ENCODE measurements at places on chromosomes 5 and 9.

GRCh38 chr5:6759983-6760382, 46.8 kb downstream of the TENT4A start:
- DNase-seq, result no peak

- DNase-seq, result no peak
These were observed 122.0 kb downstream of the RGS3 start for GRCh38 chr9:113585555-113585954.

DNA sequence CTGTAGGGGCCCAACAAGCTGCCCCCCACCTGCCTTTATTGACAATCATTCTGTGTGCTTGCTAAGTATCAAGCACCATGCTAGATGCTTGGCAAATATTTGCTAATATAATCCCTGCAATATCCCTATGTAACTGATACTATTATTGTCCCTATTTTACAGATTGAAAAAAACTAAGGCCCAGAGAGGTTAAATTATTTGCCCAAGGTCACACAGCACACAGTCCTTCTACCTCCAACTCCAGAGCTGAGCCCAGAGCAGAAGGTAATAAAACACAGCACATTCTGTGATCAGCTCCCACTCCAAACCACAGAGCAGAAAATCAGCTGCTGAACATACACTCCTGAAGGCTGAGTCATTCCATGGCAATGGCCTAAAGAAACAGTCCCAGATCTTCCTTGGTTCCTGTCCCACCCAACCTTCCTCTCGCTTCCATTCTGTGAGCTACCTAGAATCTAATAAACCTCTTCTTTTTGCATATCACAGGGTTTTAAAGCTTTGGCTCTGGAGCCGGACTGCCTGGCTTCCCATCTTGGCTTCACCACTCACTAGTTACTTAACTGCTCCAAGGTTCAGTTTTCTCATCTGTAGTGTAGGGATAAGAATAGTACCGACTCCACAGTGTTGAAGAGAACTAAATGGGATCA, 66.7 kb upstream of the ADRA1B start:
- no peak for DNase-seq

DNA sequence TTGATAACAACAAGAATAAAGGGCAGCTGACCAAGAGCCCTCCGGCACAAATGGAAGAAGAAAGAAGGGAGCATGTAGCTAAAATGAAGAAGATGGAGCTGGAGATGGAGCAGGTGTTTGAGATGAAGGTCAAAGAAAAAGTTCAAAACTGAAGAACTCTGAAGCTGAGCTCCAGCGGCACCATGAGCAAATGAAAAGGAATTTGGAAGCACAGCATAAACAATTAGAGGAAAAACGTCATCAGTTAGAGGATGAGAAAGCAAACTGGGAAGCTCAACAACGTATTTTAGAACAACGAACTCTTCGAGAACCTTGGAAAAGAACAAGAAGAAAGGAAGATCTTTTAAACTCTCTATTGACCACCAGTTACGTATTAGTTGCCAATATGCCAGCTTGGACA, 100.9 kb downstream of the GABBR2 start:
- DNase-seq, result no peak

DNA sequence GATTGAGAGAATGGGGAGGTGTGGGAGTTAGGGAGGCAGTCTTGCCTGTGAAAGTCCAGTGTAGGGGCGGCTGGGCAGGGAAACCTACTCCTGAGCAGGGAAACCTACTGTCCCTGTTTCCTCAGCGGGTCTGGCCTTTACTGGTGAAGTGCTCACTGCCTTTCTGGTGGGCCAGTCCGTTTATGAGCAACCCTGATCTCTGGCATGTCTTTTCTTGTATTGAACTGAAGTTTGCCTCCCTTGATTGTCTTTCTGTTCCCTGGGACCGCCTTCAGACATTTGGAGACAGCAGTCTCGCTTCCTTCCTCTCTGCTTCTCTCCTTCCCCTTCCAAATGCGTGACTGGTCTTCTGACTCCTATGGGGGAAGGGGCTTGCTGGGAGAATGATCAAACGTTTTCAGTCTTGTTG, 2.9 kb downstream of the SNX18 start:
- no peak for DNase-seq

DNA sequence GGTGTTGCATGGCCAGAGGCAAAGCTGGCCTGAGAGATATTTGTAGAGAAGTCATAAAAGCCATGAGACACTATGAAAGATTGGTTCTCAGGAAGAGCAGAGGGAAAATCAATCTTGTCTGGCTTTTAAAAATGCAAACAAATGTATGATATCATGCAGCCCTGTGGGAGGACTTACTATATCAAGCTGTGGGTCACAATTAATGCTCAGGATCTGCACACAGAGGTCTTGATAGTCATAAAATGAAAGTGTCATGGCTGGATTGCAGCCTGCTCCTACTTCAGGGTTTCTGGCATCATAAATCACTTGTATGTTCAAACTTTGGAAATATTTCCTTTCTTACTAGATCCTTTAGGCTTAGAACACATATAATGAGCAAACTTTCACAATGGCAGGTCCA, 151.5 kb downstream of the SEMA6A start:
- DNase-seq, result no peak

- DNase-seq, result no peak
These were observed 758.5 kb upstream of the CTNND2 start for GRCh38 chr5:12662545-12663314.

DNA sequence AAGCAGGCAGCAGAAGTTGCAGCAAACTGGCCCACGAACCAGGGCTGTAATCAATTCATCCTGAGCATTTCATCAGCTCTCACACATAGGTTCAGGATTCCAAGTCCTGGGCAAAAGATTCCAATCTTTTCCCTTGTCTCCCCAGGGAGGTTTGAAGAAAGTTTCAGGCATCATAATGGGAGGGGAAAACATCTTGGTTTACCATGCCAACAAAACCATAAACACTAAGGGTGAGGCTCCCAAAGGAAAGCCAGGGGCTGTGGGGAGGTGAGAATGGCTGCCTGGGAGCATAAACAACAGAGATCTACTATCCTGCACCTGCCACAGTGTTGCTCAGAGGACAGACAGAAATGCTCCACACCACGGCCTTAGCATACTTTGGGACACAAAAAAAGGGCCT, 94.6 kb downstream of the SH3TC2 start:
- DNase-seq, result no peak

DNA sequence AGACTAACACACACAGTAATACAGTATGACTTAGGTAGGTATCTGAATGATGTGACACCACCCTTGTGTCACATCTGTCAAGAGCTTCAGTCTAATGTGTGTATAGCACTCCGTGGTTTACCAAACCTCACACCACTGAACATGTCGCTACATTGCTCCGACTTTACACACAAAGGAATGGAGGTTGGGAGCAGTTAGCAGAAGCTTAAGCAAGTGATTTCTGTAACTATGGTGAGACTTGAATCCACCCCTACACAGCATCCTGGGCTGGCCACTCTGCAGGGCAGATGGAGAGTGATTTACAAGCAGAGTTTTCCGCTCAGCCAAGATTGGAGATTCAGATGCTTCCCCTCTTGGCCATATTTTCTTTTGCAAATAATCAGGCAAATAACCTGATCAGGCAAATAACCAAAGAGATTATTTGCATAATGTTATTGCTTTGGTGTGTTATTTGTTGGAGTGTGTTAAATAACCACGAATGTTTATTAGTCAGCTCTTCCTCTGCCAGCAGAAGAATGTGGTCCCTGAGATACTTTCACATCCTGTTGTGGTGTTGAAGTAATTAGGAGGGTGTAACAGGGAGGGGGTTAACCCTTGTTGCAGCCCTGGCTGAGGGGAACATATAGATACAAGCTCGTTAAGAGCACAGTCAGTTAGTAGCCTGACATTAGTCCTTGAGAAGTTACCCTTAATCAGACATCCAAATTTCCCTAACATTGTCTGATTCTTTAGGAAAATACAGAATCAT, 92.8 kb downstream of the SNX18 start:
- peak; percentile 10 for DNase-seq

- DNase-seq, result no peak
These were observed 43.9 kb downstream of the SHB start for GRCh38 chr9:38025166-38025565.

DNA sequence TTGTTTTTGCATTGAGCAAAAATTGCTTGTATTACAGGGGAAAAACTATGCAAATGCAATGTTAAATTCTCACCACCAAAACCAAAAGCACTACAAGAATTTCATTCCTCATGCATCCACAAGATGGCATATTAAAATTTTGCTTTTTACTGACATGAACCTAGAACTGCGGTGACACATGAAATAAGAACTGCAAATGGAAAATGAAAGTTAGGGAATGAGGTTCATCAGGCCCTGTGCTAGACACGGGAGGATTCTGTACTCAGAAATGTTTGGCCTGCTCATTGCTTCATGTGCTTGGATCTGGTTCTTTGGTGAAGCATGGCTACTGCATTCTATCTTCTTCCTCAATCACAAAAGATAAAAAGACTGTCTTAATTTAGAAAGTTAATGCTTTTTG, 9.1 kb upstream of the RFK start:
- peak; percentile 34 for DNase-seq

DNA sequence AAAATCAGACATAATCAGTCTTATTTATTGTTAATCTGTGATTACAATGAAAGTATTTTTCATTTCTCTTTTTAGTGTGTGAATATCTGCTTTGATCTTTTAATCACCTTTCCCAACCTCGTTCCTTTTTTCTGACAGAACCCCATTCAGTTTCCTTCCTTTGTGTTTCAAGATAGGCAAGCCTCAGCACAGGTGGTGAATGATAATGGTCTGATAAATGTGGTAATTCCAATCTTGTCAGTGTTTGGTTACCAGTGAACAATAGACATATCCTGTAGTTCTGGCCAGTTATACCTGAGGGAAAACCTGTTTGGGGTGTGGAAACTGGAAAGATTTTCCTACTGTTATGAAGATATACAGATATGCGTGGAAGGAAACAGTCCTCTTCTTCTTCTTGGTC, 13.5 kb downstream of the STX17 start:
- DNase-seq, result no peak

DNA sequence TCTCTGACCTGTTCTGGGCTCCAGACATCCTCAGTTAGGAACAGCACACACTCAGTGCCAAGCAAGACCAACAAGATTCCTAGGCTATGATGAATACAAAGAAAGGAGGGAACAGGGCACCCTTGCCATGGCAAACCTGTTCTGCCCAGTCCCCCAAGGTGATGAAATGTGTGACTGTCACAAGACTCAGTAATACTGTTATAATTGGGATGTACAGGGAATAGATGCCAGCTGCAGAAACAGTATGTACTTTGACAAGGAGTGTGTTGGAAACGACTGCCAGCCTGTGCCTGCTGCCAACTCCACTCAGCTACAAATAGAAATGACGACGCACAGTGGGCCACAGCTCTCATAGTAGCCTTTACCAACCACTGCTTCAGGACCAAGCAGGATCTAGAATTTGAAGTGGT, 453.0 kb downstream of the EFNA5 start:
- DNase-seq, result no peak

DNA sequence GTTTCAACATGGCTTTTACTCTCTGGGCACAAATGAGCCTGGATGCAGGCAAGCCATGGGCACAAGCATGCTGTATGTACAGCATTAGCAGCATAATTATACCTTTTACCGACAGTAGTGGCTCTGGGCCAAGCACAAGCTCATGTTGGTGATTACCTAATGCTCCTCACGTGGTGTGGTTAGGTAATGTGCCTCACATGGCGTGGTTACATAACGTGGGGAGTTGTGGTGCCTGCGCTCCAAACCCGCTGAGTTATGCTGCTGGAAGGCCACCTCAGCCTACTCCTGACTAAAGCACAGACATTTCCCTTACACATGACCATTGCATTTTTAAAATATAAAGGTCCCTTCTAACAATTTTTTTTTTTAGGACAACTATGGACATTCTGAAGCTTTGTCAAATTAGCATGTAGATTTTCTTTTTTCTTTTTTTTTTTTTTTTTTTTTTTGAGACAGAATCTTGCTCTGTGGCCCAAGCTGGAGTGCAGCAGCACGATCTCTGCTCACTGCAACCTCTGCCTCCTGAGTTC, 794.0 kb downstream of the EFNA5 start:
- no peak for DNase-seq

DNA sequence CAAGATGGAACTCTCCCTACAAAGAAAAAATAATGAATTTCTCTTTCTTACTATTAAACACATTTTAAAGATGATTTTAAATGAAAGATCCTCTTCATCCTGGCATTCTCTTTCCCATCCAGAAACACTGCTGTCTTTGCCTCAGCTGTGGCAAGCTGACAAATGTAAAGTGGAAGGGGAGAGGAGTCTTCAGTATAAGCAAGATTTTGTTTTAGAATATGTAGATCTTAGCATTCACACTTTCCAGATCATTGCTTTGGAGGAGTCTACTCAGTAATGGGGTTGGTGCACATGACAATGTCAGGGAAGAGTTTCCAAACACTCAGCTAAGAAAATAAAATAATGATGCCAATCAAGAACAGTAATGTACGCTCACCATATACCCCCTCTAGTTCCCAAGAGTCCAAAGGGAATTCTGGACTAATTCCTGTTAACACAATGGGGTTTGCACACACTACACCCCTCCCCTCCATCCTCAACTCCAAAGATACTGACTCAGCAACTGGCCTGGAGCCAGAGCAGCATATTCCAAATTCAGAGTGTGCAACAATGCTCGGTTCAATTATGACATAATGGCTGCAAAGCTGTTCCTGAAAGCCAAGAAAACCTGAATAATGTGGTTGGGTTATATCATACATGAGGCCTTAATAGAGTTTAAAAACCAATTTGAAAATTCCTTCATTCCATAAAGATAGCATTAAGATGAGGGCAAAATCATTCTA, 4.6 kb downstream of the C5orf63 start:
- no peak for DNase-seq

GRCh38 chr5:173785400-173785799, 102.7 kb upstream of the CPEB4 start:
- no peak for DNase-seq

- peak; percentile 20 for DNase-seq
These were observed 29.4 kb downstream of the RHOBTB3 start for GRCh38 chr5:95760273-95761191.

- no peak for DNase-seq
These were observed 3.0 kb upstream of the ITGA1 start for GRCh38 chr5:52784737-52785136.

GRCh38 chr5:173707392-173707791, 90.9 kb upstream of the BOD1 start:
- DNase-seq, result no peak

- DNase-seq, result no peak
These were observed 23.4 kb downstream of the HRH2 start for GRCh38 chr5:175681045-175681967.

GRCh38 chr9:63859475-63860215, 1425.4 kb downstream of the FOXD4L5 start:
- DNase-seq, result peak; percentile 21
